ENCODE measurements at places on chromosomes 4 and X.
A peak's percentile ranks its signal among the peaks of the same experiment; 100 is the strongest.

GRCh38 chr4:172983014-172983413, 185.6 kb upstream of the GALNT7 start:
- no peak for DNase-seq

GRCh38 chr4:111360906-111361305, 738.0 kb upstream of the PITX2 start:
- DNase-seq: no peak

DNA sequence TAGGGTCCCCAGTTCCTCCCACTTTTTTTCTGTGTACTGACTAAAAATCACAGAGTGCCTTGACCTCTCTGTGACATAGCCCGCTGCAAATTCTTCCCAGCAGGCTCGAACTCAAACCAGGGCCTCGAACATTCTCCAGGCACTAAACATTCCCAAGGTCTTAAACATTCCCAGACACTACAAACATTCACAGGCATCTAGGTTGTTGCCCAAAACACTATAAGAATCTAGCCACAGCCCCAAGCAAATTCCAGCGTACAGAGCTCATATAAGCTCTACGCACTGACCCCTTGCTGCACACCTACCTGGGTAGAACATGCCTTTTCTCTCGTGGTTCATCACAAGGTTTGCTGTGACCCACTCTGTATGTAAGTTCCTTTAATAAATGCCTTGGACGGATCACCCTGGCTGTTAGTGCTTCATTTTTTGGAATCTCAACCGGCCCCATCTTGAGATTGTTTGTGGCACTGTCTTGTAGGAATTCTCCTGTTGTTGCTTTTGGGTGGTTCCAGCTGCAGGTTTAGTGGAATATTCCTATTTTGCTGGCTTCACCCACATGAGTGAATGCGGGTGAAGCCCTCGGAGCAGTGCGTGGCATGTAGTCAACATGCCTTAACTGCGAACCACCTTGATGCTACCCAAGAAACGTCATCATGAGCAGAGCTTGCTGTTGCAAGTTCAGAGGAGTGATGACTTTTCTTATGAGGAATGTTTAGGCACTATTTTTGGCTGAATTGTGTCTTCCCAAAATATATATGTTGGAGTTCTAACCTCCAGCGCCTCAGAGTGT, 230.0 kb downstream of the HS3ST1 start:
- DNase-seq: no peak

- peak; percentile 26 for DNase-seq
Observed at GRCh38 chrX:276581-277201, 4.5 kb upstream of the PLCXD1 start.

GRCh38 chr4:75686346-75686745, 13.1 kb upstream of the G3BP2 start:
- peak; percentile 10 for DNase-seq

DNA sequence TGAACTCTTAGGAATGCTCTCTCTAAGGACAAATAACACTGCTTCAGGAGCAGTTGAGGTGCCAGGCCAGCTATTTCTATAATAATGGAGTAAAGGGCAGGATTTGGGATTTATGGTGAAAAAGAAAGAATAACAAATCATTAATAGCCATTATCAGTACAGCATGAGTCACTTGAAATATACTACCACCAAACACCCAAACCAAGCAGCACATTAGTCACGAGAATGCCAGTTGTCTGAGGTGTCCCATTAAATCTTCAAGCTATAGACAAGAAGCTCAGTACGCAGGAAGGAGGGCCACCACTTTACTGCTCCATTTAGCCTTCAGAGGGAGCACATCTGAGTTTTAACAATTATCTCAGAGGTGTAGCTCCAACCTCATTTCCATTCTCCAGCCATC, 106.8 kb upstream of the MAGEA10 start:
- no peak for DNase-seq

DNA sequence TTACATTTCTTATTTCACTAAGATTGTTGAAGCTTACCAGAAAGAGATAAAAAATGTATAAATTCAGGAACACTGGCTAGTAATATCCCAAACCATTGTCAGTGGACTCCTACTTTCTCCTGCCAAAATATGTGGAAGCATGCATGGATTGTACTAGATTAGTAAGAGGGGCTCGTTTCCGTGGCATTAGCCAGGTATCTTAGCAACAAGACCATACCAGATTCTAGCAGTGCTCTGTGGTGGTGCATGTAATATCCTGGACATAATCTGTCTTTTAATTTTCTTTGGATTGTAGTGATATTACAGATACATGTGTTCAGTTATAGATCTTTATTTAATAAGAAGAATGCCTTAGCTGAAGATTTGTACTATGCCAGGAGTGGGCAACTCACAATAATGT, 371.9 kb upstream of the PITX2 start:
- no peak for DNase-seq

DNA sequence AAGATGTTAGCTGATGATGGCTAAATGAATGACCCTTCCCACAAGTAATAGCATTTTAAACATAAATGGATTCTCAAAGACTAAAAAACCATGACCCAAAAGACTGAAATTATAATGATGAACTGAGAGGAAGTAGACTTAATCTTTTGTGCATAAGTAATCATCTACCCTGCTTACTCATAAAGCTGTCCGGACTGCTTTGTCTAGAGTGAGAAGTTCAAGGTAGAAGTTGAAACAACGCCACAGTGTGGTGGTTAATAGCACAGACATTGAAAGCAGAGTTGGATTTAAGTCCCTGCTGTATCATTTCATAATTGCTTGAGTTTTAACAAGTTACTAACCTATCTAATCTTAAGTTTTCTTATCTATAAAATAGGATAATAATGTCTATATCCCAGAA, 346.6 kb downstream of the CENPC start:
- DNase-seq: no peak

- DNase-seq: no peak
Observed at GRCh38 chr4:140151699-140152012, 2.3 kb downstream of the MAML3 start.

DNA sequence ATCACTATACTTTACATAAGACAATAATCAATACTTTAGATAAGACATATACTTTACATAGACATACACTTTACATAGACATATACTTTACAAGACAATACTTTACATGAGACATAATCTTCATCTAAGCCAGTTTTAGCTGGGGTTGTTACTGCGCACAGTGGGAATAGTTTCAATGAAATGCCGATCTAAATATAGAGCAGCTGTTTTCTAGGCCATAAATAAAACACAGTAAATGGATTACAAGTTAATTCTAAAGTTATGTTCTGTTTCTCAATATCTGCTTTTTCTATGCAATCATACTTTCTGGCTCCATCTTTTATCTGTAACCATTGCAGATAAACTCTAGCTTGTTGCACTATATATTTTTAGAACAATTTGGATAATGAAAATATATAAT, 1470.6 kb upstream of the PABPC4L start:
- no peak for DNase-seq

DNA sequence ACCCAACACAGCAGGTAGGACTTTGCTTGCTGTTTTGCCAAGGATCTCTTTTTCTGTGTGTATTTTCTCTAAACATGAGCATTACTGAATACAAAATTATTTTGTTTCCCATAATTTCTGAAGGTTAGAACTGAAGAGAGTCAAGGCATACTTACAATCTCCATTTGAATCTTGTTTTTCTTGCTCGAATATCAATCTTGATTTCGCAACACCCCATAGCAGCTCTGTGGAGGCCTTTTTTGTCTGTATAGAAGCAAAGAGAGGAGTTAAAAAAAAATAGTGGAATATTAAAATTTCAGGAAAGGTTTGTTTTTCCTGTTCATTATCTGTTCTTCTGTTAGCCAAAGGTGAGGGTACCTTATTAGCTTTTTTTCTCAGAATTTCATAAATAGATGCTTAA, 92.9 kb downstream of the TNIP2 start:
- DNase-seq: no peak

- DNase-seq: peak; percentile 33
Observed at GRCh38 chr4:183430317-183430993, 14.0 kb upstream of the CDKN2AIP start.

DNA sequence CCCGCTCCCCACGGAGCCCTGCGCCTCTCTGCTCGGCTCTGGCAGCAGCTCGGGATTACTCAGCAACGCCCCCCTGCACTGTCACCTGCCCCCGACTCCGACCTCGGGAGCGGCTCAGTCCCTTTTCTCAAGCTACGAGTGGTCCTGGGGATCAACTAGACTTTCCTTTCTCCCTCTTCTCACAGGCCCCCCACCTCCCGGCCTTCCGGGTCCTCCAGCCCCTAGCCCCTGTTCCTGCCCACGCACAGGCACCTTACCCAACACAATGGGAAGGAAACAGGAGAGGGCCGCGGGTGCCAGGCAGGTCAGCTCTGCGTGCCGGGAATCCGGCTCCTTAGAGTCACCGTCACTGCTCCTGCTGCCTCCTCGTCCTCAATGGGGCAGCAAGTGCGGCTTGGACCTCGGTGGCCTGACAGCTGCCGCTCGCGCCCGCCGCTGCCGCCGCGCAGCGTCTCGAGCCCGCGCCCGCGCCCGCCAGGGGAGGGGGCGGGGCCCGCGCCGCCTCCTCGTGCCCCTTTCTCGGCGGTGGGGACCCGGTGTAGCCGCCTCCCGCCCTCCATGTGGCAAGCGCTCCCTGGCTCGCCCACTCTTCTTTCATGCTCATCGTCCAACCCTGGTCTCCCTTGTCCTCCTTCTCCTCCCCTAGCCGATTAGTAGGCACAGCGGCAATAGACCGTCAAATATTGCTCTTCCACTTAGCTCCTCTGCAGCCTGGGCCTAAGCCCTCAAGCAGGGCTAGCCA, at the start of gene RAB9B:
Gene RAB9B, minus strand, starts transcription at position 455 of the 742 bp plus-strand sequence. CDS start 6,473 bp downstream, outside the sequence.
- peak; percentile 0 for DNase-seq

DNA sequence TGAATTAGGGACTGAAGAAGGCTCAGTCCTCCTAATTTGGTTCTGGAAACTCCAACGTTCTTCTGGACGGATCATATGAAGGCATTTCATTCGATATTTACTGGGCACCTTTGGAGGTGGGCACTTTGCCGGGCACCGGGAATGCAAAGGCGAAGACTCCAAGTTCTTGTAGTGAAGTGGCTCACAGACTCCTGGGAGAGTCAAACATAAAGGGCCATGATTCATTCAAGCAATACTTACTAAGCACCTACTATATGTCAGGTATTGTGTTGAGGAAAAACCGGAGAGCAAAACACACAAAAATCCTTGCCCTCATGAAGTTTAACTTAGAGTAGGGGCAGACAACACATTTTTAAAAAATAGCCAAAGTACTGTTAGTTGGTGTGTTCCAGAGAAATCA, 17.0 kb upstream of the ERCC6L start:
- DNase-seq: no peak

- peak; percentile 14 for DNase-seq
Observed at GRCh38 chrX:119236623-119237561, 807 bp downstream of the PGRMC1 start.

GRCh38 chr4:69818060-69818639, 41.8 kb downstream of the SULT1E1 start:
- no peak for DNase-seq

DNA sequence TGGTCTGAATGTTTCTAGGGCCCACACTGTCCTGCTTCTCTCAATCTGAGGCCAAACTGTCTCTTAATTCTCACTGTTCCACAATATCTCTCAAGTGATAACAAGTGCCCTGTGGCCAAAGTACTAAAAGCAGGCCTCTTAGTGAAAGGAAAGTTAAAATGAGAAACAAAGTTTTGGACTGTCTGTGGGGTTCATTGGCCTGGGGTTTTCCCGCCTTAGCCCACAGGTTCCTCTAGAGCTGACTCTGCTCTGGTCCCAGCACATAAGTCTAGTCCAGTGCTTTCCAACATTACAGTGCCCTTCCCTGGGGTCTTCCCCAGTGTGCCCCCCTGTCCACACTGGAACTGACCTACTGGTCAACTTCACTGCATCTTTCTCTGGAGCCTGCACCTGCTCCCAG, 6.3 kb downstream of the MAGEB1 start:
- no peak for DNase-seq

DNA sequence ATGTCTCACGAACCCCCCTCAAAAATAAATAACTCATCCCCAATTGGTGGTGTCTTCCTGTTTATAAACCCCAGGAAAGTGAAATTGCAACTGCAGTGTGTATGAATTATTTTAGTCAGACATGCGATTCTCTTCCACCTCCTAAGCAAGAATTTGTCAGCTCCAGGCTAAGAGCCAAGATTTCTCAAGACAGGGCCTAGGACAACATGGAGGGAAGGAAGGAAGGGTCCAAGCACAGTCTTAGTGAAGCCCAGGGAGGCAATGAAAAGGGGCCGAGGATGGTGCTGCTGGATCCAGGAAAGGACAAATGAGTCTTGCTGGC, 20.0 kb downstream of the SH3KBP1 start:
- no peak for DNase-seq

GRCh38 chrX:42943051-42943974, 165.3 kb upstream of the PPP1R2C start:
- DNase-seq: peak; percentile 60
